8988T (cell line): ENCODE measurements at places on chromosomes 6 and 20.

GRCh38 chr6:142898927-142899895 lies 45.8 kb downstream of the HIVEP2 start:
- no peak for DNase-seq

DNA sequence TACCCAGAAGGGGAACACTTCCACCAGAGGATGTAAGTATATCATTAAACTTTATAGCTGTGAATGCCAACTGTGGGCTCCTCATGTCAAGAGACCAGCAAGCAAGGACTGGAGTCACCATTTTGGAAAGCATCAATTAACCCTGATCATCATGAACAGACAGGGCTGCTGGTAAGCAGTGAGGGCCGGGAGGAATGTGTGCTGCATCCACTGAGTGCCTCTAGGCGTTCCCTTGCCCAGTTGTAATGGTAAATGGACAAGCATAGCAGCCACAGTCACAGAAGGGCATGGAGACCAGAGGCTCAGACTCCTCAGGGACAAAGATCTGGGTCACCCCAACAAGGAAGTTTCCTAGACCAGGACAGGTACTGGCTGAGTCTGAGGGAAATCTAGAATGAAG lies 23.6 kb downstream of the LINC00237 start:
- no peak for DNase-seq

DNA sequence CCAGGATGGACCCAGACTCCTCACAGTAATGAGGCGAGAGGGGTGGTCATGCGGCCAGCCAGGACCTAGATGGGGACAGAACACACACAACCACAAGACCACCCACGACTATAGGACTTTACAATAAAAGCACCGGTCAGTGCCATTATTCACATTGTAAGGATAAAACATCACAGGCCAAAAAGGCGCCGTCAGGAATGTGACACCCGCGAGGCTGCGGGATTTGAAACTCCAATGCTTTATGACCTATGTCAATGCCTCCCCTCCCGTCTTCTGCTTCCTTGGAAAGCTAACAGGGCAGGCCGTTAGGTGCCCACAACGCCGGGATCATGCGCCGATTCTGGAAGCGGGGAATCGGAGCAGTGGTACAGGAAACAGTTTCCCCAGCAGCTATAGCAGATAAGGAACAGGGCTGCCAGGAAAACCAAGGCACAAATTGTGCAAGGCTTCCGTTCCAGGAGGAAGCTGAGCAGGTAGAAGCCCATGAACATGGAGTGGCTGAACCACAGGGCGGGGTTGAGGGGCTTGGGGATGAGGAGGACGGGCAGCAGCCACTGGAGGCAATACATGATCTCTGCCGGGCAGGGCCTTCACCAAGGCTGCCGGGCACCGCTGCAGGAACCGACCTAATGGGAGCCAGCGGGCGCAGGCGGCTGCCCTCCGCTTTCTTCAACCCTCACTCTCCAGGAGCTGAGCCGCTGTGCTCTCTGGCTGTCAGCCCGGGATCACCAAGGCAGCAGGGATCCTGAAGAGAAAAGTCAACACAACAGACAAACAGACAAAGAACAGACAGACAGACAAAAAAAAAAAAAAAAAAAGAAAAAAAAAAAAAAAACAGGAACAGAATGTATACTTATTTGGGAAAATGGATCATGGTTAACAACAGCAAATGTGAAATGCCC lies 2.2 kb upstream of the NNAT start:
- no peak for DNase-seq

GRCh38 chr6:38266921-38267354 lies 372.8 kb downstream of the BTBD9 start:
- no peak for DNase-seq

DNA sequence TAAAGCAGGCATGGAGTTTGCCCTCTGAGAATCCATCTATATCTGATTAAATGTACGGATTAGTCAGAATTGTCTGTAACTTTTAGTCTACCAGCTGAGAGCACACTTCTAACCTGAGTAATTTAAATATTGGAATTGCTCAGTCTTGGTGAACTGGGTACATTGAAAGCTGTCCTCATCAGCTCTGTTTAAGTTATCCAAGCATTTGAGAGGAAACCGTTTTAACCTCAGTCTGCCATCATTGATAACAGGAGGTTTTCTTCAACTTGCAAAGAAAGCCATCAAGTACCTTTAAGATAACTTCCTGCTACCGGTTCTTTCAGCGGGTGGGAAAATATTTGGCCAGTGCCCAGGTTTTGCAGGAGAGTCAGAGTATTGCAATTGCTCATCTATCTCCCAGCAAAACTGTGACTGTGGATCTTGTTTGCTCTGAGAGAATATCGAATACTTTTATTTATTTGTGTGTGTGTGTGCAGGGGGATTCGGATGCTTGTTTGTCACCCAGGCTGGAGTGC lies 31.1 kb upstream of the F13A1 start:
- no peak for DNase-seq

DNA sequence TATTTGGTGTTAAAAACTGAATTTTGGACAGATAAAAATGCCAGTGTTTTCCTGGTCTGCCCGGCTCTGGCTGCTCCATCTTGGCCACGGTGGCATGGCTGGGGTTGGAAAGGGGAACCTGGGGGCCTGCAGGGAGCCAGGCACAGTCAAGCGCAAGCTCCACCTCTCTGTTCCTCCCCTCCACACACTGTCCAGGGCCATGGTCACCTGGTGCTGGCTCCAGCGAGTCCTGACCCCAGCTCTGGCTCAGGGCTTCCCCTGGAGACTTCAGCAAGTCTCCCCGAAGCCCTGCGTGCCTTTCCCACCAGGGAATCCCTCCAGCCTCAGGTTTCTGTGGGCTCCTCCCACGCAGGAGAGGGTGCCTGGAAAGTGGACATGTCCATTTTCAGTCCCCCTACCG lies 298.5 kb downstream of the QKI start:
- no peak for DNase-seq

DNA sequence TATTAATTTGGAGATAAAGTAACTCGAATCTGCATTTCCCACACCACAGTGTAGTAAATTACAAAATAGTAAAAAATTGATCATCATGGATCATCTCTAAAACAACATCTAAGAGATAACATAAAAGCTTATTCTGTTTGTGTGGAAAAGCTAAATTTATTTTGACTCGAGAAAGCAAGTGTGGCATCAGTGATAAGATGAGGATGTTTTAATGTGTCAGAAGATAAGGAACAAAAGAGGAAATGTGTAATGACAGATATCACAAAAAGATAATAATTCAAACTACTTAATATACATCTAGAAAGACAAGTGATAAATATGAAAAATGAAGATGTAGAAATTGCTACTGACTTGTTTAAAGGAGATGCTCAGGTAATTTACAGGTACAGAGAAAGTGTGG lies 74.1 kb downstream of the DNAH8 start:
- DNase-seq: no peak

DNA sequence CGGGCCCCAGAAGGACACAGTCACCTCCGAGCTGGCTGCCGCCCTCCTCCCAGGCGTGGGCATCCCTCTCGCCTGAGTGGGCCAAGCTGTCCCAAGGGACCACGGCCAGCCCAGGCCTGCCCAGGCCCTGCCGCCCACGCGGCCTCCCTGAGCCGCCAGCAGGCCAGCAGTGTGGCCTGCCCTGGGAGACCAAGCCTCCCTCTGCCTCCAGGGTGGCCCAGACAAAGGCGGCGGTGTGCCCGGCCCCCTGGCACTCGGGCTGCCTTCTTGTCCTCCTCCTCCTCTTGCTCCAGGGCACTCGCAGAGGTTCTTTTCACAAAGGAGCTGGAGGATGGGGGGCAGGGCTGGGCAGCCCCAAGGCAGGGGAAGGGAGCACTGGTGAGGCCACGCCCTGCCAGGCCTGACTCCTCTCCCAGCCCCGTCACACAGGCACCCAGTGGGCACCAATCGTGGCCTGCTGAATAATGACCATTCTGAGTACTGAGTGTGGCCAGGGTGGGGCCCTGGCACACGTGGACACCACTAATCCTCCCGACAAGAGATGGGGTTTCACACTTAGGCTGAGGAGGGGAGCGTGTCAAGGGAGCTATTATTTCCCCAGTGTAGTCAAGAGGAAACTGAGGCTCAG lies 25.3 kb downstream of the NOL4L start:
- DNase-seq: no peak

DNA sequence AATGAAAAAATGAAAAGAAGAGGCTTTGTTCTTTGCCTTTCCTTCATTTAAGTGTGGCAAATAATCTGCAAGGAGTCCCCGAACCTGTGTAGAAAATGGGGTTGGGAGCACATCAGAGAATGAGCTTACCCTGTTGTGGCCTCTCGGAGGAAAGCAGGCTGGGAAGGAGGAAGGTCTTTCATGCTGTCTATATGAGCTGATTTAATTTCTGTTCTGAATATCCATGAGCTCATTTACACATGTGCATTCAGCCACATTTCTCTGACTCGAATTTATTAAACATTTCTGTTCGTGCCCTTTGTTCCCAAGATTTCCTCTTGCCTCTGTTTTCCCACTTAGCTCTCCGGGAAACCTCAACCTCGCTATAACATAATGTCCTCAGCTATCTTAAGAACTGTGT lies 584.4 kb upstream of the CDH4 start:
- DNase-seq: no peak

DNA sequence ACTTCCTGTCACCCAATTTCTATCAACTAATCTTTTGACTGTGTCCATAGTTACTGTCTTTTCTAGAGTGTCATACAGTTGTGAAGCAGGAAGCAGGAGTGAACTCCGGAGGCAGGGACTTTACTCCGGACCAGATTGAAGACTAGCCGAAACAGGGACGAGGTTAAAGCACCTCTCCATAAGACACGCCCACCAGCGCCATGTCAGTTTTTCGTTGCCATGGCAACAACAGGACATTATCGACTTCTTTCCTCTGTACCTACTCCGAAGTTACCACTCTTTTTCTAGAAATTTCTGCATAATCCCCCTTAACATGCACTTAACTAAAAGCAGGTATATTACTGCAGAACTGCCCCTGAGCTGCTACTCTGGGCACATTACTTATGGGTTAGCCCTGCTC lies 25.2 kb downstream of the TRIM38 start:
- DNase-seq: no peak

- no peak for DNase-seq
Measured at GRCh38 chr6:124917769-124918168, 44.5 kb upstream of the RNF217 start.

- DNase-seq: no peak
Measured at GRCh38 chr6:140039364-140039763, 664.9 kb upstream of the CITED2 start.

DNA sequence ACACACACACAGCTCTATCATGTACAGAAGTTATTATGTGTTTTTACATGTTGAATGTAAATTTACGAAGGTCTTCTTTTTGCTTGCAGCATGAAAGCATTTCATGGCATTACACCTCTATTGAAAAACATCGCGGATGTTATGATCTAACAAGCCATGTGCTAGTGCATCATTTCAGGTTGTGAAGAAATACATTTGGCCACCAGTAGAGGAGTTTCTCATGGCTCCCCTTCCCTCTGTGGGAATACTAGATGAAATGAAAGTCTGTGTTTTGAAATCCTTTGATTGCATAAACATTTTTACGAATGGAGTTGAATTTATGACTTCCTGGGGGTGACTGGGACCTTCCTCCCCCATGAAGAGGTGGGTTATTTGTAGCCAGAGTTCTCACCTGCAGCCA lies 17.7 kb downstream of the MAS1 start:
- DNase-seq: no peak

- no peak for DNase-seq
Measured at GRCh38 chr20:59019217-59019616, at the start of gene TUBB1. TSS of gene TUBB1 (plus strand) at chr20:59019429. CDS start at chr20:59019523, 94 bp downstream.

GRCh38 chr20:19260412-19261090 lies 48.1 kb downstream of the SLC24A3 start:
- DNase-seq: no peak

DNA sequence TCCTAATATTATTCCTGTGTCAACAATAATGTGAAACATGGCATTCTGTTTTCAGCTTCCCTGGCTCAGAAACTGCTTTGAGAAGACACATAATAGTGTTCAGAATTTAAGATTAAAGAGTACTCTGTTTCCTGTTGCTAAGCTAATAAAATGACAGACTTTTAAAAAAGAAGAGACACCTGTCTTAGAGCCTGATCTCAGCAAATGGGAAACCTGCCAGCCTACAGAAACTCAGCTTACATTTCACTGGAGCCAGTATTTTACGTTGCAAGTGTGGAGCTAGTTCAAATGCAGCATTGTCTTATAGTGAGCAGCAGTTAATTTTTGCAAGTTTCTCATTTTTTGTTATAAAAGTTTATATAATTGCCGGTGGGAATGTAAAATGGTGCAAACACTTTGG lies 28.8 kb downstream of the KIZ start:
- DNase-seq: no peak

DNA sequence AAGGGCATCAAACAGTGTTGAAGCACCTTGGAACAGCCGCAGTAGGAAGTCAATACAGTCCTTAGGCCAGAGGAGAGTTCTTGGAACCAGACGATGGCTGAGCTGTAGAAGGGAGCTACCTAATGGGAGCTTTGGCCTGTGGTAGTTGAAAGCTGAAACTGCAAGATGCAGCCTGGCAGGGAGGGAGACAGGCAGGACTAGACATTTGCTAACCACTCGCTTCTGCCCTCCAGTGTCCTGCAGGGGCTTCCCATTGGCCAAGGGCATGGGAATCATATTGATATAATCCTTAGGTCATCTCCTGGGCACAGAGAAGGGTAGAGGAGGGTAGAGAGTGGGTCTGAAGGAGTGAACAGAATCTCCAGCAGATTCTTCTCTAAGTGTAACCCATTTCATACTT lies 60.4 kb downstream of the TPD52L1 start:
- DNase-seq: no peak

- DNase-seq: no peak
Measured at GRCh38 chr20:42155586-42155985, 537.4 kb upstream of the CHD6 start.

DNA sequence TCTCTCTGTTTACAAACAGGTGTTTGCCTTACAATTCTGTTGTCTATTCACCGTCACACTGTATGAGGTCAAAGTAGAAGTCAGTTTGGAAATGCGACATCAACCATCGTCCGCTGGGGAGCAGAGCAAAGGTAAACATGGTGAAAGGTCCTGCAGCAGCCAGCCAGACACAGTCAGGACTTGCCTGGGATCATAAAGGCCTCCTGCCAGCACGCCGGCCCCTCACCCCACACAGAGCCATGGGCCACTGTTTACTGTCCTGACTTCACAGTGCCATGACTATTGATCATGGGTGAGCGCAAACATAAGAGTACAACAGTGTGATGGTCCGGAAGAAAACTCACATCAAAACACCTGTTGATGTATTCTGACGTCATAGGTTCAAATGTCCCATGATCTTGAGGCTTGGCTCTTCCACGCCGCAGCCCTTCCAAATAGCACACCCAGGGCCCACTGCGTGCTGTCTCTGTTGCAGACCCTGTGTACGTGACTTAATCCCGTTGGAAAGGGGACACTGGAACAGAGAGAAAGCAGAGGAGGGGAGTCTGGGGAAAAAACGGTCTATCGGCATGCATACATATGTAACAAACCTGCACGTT lies 16.9 kb upstream of the PPP1R3G start:
- DNase-seq: no peak

- no peak for DNase-seq
Measured at GRCh38 chr6:82651845-82652335, 288.3 kb downstream of the TPBG start.

- DNase-seq: no peak
Measured at GRCh38 chr6:14380086-14380820, 262.7 kb downstream of the CD83 start.
